ENCODE measurements at places on chromosomes 2 and 18.

DNA sequence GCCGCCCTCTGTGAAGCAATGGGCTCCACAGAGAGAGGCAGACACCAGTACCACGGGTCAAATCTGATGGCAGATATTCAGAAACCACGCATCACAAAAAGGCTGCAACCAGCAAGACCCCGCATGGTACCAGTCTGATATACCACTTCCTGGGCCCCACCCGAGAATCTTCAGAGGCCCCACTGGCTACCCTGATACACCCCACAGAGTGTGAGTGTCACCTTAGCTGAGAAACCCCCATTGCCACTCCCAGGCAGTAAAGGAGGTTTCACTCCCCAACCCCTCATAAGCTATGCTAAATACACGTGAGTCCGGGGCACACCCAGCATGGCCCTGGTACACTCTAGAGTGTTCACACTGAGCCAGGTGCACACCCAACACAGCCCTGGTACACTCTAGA is 160.0 kb downstream of the EIPR1 start:
- no peak for DNase-seq

GRCh38 chr2:241741016-241741415 is 6.6 kb downstream of the D2HGDH start:
- DNase-seq: peak; percentile 41

DNA sequence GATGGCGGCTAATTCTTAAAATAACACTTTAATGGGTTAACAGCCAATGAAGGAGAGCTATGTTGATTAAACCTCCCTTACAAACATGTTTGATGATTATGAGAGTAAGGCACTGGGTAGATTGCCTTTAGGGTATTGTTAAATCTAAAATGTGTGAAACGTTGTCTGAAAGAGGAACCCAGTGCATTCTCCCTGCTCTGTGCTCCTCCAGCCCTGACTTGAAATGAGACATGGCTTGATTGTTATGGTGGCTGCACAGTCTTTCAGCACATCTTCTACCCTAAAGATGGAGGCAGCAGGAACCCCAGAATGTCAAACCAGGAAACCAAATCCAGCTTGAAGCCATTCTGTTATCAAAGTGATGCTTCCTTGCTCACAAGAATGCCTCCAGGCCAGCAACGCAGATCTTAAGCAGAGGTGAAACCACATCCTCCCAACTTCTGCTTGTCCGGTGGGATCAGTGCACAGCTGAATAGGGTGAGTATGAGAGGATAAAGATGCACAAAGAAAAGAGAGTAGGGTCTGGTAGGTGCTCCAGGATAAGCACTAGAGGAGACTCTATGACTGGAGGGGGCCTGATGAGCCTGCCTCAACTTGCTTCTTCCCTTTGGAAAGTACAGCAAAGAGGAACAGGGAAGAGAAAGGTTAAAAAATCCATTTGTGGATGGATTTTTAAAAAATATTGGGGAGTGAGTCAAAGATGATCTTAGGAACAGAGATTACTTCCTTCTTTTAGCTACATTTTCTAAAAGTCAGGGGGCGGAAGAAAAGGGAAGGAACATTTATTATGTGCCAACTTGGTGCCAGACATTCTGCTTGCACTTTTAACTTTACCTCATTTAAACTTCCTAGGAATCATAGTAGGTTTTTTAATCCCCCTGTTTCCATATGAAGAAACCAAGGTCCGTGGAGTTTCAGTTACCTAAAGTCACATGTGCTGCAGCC is 523.0 kb downstream of the TXNL1 start:
- no peak for DNase-seq

GRCh38 chr18:51654488-51655326 is 457.2 kb upstream of the MEX3C start:
- no peak for DNase-seq

GRCh38 chr2:17517481-17518211 is 594 bp downstream of the RAD51AP2 start:
- DNase-seq: no peak

DNA sequence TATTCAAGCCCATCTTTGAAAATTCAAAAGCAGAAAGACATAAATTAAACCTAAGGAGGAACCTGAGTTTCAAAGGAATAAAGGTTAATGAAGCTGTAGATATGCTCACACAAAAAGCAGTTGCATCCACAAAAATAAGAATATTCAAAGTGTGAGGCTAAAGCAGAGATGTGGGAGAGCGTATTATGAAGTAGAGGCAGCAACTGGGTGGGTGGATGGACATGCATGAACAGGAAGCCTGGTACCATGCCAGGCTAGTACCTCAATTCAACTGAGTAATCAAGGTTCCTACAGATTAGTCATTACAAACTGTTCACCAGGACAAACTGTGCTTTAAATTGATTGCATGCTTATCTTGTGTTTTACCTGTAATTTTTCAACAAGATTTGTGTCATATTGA is 330.0 kb upstream of the PKDCC start:
- DNase-seq: peak; percentile 94

- no peak for DNase-seq
Measured at GRCh38 chr2:37244755-37245154, 13.3 kb downstream of the NDUFAF7 start.

GRCh38 chr2:223856021-223856420 is 18.6 kb upstream of the AP1S3 start:
- no peak for DNase-seq

- DNase-seq: no peak
Measured at GRCh38 chr2:115460008-115460407, 1017.6 kb downstream of the DPP10 start.

DNA sequence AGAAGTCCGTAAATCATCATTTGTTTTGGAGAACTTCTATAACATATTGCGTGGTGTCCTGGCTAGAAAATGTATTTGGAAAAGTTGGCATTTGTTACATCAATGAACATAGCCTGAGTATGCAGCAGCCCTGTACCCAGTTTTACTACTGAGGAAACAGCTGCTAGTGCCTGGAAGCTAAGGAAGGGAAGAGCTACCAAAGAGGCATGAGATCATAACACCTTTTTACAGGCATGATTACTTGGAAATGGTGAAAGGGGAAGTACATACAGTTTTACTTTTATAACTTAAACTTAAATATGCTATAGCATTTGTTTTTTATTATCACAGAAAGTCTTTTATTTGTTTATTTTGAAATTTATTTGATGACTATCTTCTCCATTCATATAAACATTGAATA is 128.4 kb upstream of the MC4R start:
- DNase-seq: no peak

DNA sequence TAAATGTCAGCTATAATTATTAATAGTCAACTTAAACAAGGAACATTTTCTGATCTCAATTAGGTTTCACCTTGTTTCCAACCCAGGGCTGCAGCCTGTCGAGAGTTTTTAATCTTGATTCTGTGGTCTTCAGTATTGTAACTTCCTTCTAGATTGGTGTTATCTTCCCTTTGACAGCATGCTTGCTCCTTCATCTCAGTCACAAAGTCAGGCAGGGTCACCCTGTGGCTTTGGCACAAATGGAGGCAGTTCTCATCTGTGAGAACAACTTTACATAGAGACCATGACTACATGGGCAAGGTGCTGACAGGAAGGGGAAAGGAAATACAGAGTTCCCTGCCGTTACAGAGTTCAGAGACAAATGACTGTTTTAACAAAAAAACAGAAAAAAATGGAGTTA is 50.5 kb downstream of the HNRNPLL start:
- no peak for DNase-seq

DNA sequence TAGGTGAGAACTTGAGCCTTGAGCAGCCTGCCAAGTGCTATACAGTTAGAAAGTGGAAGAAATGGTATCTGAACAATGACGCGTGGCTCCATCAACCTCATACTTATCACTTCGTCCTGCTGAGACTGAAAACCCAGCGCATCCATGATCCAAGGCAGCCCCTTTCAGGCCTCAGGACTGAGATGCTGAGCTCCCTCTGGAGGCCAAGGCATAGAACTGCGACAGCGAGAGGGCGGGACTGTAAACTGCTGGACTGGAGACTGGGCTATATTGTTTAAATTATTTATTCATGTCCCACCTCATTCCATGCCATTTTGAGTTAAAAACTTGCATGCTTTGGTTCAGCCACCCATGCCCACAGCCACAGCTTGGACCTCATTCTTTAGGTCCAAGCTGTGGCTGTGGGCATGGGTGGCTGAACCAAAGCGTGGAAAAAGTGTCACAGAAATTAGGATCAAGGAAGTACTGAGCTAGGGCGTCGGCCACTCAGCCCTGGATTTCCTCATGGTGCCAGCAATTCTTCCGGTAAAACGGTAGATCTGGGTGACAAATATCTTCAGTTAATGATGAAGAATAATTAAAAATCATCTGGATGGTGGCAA is 195.5 kb downstream of the L3MBTL4 start:
- DNase-seq: no peak

DNA sequence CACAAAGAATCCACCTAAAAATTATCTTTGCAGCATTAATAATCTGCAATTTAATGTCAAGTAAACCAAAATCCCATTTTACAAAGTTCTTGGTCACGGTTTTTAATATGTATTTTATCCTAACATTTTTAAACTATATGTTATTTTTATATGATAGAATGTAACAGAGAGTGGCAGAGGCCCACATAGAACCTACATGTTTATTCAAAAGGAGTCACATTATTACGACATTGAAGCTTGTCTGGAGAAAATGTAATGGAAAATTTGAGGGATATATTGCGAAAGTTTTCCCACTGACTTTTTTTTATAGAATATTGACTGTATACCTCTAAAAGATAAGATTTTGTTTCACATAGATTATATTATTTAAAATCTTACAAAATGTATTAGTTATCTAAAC is 89.7 kb upstream of the COL3A1 start:
- no peak for DNase-seq

DNA sequence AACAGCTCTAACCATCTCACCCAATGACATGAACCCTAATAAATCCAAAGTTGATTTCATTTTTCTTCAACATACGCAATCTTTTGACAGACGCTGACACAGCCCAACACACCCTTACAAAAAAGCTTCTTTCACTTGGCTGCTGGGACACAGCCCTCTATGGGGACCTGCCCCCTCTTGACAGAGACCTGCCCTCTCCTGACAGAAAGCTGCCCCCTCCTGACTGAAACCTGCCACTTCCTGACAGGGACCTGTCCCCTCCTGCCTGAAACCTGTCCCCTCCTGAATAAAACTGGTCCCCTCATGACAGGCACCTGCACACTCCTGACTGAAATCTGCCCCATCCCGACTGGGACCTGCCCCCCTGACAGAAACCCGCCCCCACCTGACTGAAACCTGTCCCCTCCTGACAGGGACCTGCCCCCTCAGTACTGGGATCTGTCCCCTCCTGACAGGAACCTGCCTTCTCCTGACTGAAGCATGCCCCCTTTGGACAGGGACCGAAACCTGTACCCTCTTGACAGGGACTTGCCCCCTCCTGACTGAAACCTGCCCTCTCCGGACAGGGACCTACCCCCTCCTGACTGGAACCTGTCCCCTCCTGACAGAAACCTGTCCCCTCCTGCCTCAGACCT is 87.9 kb downstream of the PXDN start:
- no peak for DNase-seq

GRCh38 chr2:12861344-12861930 is 144.7 kb downstream of the TRIB2 start:
- DNase-seq: no peak

- no peak for DNase-seq
Measured at GRCh38 chr2:70525032-70525431, 28.6 kb downstream of the TGFA start.

- DNase-seq: no peak
Measured at GRCh38 chr18:63046375-63046774, 273.2 kb downstream of the BCL2 start.

GRCh38 chr2:162490052-162490717 is 146.3 kb downstream of the GCA start:
- DNase-seq: no peak
